Activated T-helper 1 cell treated with anti-CD3 and anti-CD28 coated beads, Interleukin-12 subunit alpha, Interleukin-12 subunit beta, Interleukin-2, Interleukin-4 antibody, amounts not matched to agents 30 ng/mL and 10 ng/mL and 1 ng/mL, durations not matched to agents 14 hours and 24 hours and 36 hours (primary cell): ENCODE measurements at places on chromosomes 7 and 10. TPM values are rescaled to one million over a fixed set of nuclear protein-coding genes. Genes with fewer than 3 reads are reported as not detected.

GRCh38 chr7:23385140-23385539 is 85.2 kb downstream of the IGF2BP3 start:
- H3K4me3 ChIP-seq = no peak overlapping the region
- H3K4me1 ChIP-seq = peaks cover 12% of the 10 kb centered on the region
- no peak for DNase-seq
- peaks cover 4% of the 10 kb centered on the region for H3K27me3 ChIP-seq
- no peak overlapping the region for H3K27ac ChIP-seq

DNA sequence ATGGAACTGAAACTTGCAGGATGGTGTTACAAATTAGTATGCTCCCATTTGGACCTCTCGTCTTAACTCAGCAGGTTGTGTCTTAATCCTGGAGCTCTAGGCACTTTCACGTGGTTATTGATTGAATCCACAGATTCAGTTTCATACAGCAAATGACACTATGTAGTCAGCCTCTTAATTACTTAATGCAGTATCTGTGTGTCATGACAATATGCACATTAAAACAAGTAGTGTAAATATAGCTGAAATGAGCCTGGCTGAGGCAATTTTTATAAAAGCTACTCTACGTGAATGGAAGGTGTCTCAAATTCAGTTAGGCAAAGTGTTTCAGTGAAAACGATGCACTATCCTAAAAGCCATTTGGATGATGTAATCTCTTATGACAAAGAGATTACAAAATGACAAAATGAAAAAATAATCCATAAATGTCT is 86.8 kb downstream of the CD36 start:
- H3K27ac ChIP-seq = no peak overlapping the region
- H3K4me3 ChIP-seq = no peak overlapping the region
- DNase-seq = no peak
- H3K36me3 ChIP-seq = no peaks in the 10 kb centered on the region

GRCh38 chr7:98185101-98185500 is 26.1 kb upstream of the BHLHA15 start:
- no peaks in the 10 kb centered on the region for H3K27me3 ChIP-seq
- no peaks in the 10 kb centered on the region for H3K4me1 ChIP-seq
- H3K36me3 ChIP-seq = peaks cover 12% of the 10 kb centered on the region
- no peak overlapping the region for H3K4me3 ChIP-seq
- no peak overlapping the region for H3K27ac ChIP-seq

DNAJC1 gene
- 24.8 and 26.2 TPM in 2 replicates for total RNA-seq

- DNase-seq = no peak
- peaks cover 21% of the 10 kb centered on the region for H3K4me1 ChIP-seq
- H3K4me3 ChIP-seq = no peak overlapping the region
- H3K27ac ChIP-seq = no peak overlapping the region
- H3K36me3 ChIP-seq = peaks cover 3% of the 10 kb centered on the region
- no peaks in the 10 kb centered on the region for H3K27me3 ChIP-seq
These were observed 3.0 kb downstream of the ZYX start for GRCh38 chr7:143384148-143384547.

WNT8B gene
- 0.10 and 0.24 TPM in 2 replicates for total RNA-seq
